ENCODE measurements at places on chromosomes 6 and 20.

DNA sequence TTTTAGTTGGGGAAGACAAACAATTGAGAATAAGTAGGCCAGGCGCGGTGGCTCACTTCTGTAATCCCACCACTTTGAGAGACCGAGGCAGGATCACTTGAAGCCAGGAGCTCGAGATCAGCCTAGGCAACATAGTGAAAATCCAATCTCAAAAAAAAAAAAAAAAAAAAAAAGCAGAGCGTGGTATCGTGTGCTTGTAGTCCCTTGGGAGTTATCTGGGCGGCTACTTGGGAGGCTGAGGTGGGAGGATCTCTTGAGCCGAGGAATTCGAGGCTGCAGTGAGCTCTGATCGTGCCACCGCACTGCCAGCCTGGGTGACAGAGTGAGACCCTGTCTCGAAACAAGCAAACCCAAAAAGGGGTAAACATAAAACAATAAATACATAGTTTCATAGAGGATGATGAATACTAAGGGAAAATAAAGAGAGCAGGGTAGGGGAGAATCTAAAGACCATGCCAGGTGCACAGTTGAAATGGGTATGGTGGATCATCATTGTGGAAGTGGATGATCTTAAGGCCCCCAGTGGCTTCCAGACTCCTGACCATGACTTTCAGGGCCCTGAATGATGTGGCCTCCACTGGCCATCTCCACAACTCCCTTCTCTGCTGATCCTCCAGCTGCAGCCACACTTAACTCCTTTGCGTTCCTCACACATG lies 947 bp downstream of the POFUT1 start:
- DNase-seq = no peak

DNA sequence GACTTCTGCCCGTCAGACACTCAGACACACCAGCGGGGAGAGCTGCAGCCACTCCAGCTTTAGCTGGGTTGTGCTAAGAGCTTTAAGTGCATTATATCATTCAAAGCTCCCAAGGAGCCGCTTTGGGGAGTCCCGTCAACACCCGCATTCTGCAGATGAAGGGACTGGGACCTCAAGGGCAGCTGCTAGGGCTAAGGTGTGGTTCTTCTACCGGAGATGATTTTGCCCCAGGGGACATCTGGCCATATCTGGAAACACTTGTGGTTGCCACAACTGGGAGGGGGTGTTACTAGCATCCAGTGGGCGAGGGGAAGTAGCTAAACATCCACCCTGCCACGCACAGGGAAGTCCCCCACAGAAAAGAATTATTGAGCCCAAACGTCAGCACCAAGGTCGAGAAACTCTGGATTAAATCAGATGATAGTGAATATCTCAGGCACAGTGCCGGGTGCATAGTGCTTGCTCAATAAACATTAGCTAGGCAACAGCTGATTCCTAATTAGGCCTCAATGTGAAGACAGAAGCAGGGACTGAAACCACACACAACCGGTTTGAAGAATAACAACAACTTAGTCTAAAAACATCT lies 29.6 kb downstream of the PMEPA1 start:
- DNase-seq = peak; percentile 27

- DNase-seq = no peak
Measured at GRCh38 chr6:39200498-39201020, 28.7 kb downstream of the KCNK5 start.

GRCh38 chr20:35279040-35279439 lies 1.1 kb upstream of the MMP24OS start:
- DNase-seq = no peak

GRCh38 chr20:46400828-46401477 lies 5.5 kb downstream of the ELMO2 start:
- DNase-seq = peak; percentile 75

GRCh38 chr6:169898788-169899480 lies 147.5 kb downstream of the ERMARD start:
- DNase-seq = no peak

GRCh38 chr20:53157443-53158408 lies 185.6 kb downstream of the TSHZ2 start:
- DNase-seq = peak; percentile 10

DNA sequence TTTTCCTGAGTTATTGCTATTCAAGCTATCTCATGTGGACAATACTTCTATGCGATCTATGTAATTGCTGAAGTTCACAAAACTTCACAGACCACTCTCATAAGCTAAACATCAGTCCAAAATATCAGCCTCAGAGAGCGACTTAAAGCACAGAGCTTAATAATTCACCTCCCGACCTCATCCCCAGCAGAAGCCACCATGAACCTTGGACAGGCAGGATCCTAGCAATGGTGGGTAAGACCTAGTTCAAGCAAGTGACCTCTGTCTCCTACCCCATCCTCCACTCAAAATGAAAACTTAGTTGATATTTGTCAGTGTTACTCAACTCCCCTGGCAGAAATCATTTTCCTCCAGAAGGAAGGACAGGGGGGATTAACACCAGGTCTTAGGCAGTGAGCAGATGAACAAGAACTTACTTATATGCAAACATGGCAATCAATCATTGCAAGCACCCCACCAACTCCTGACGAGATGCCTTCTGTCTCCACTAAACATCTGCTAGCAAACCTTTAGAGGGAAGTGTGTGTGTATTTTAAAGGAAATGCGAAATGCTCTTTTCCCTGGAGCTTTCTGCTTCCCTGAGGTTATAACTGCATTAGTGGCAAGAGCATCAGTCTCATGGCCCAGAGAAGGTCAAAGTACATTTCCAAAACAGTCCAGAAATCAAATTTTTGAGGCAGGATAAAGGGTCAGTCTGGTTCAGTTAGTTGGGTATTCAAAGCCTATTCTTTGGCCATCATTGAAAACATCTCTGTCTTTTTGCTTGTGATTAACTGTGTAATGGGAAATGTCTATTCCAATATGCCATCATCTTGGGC lies 90.0 kb downstream of the SLC22A23 start:
- DNase-seq = no peak

GRCh38 chr20:51529081-51529681 lies 13.3 kb downstream of the NFATC2 start:
- peak; percentile 87 for DNase-seq

DNA sequence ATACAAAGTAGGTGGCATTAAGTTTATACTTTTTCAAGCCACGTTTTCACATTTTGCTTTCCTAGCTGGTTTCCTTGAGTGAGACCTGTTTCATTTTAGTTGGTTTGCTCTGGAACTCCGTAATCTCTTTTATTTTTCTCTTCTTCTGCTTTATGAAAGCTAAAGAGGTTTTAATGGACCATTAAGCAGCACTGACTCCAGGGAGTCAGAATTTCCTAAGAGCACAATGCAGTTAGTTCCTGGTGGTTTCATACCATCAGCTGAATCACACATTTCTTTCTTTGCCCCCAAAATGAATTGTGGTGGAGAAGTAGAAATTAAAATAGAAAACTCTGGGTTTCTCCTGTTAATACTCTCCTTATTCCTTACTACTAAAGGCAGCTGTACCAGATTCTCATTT lies 3.4 kb downstream of the OPN5 start:
- no peak for DNase-seq

GRCh38 chr20:52420805-52421204 lies 229.2 kb upstream of the ZFP64 start:
- DNase-seq = peak; percentile 34

- DNase-seq = no peak
Measured at GRCh38 chr6:322940-323729, 30.8 kb downstream of the DUSP22 start.

DNA sequence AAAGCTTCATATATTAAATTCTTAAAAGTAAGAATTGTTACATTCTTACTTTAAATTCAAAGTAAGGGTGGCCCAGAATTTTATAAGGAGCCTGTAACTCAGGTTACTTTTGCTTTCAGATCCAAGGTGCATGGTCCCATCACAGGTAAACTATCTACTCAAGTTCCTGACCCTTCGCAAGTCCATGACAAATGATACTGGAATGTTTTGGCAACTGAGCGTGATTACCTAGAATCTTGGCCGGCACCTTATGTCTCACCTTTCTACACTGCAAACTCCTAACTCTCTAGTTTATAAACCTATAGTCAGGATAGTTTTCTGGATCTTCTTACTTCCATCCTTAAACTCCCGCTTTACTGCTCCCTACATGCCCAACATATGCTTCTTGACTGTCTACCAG lies 67.9 kb upstream of the HMGN3 start:
- no peak for DNase-seq

DNA sequence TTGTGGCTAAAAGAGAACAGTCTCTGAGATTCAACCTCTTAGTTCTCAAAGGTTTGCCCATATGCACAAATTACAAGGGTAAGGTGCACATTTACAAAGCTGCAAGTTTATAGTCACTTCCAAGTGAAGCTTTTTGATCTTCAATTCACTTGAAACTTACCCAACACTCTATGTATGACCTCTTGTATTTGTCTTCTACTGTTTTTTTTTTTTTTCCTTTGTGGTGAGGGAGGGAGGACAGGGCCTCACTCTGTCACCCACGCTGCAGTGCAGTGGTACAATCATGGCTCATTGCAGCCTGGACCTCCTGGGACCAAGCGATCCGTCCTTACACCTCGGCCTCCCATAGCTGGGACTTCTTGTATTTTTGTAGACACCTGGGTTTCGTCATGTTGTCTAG lies 4.5 kb upstream of the FOXO3 start:
- DNase-seq = no peak
